Stimulated activated CD4-positive, alpha-beta T cell treated with anti-CD3 and anti-CD28 coated beads, TNF-alpha, amount 100 ng/mL, for 1 hour (primary cell): ENCODE measurements at places on chromosomes 7 and 10.

- no peak for DNase-seq
Measured at GRCh38 chr10:109967739-109968088, 40.1 kb upstream of the ADD3 start.

- no peak for DNase-seq
Measured at GRCh38 chr10:77602231-77602912, 35.2 kb downstream of the KCNMA1 start.

DNA sequence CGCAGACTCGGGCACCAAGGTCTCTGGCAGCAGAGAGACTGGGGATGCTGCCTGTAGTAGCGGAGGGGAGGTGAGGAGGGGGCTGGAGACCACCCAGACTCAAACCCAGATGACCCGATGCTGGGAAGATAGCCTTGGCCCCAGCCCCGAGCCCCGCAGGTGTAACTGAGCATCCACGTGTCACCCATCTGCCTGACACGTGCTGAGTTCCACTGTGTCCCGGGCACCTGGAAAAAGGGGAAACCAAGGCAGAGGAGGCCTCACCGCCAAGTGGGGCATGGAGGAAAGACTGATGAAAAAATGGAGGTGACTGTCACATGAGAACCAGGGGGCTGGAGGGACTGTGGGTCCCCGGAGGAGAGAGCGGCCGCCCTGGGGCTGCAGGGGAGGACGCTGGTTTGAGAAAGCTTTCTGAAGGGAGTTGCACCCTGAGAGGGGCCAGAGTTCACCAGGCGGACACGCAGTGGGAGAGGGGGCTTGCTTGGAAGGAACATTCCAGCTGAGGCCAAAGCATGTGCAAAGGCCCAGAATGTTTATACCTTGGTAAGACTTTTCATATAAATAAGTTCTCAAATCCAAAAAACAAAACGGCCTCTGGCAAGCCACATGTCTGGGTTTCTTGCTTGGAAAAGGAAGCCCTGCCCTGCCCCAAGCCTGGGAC is 27.4 kb upstream of the ELN start:
- DNase-seq: no peak

- DNase-seq: no peak
Measured at GRCh38 chr10:110032801-110033700, 25.3 kb downstream of the ADD3 start.

DNA sequence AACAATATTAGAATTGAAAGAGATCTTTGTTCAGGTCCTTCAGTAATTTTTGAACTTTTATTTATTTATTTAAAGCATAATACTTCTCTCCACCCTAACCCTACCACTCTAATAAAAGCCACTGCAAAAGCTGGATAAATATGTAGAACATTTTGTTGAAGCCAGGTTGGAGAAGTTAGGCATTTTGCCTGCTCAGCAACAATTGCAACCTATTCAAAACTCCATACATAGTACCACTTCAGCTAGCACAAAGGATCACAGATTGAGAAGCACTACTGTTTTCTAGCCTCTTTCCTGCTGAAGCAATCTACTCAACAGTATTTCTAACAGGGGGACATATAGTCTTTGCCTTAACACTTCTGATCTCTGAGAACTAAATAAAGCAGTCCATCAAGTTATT is 25.0 kb downstream of the RUNDC3B start:
- DNase-seq: no peak

- DNase-seq: no peak
Measured at GRCh38 chr7:101068401-101068800, 16.9 kb upstream of the TRIM56 start.
